ENCODE measurements at places on chromosomes 6 and 20.

DNA sequence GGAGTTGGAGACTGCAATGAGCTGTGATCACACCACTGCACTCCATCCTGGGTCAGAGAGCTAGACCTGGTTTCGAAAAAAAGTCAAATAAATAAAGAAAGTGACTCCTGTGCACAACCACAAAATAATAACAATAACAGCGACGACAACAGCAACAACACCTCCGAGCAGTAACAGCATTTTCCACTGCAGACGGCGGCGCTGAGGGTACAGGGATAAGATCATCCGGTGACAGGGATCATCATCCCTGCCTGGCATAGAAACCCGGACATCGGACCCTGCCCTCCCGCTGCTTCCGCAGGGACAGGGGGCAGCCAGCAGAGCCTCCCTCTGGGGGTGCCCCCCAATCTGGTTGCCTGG lies 11.5 kb downstream of the SRXN1 start:
- DNase-seq, result no peak
- peaks cover 3% of the 10 kb centered on the region for H3K4me1 ChIP-seq
- no peak overlapping the region for H3K4me3 ChIP-seq
- no peaks in the 10 kb centered on the region for H3K27me3 ChIP-seq
- no peaks in the 10 kb centered on the region for H3K36me3 ChIP-seq

GRCh38 chr6:6943421-6943820 lies 164.3 kb upstream of the RREB1 start:
- H3K36me3 ChIP-seq, result no peaks in the 10 kb centered on the region
- no peak overlapping the region for H3K4me3 ChIP-seq
- H3K27ac ChIP-seq, result no peak overlapping the region
- DNase-seq, result no peak
- peaks cover 4% of the 10 kb centered on the region for H3K4me1 ChIP-seq
- H3K27me3 ChIP-seq, result no peaks in the 10 kb centered on the region

DNA sequence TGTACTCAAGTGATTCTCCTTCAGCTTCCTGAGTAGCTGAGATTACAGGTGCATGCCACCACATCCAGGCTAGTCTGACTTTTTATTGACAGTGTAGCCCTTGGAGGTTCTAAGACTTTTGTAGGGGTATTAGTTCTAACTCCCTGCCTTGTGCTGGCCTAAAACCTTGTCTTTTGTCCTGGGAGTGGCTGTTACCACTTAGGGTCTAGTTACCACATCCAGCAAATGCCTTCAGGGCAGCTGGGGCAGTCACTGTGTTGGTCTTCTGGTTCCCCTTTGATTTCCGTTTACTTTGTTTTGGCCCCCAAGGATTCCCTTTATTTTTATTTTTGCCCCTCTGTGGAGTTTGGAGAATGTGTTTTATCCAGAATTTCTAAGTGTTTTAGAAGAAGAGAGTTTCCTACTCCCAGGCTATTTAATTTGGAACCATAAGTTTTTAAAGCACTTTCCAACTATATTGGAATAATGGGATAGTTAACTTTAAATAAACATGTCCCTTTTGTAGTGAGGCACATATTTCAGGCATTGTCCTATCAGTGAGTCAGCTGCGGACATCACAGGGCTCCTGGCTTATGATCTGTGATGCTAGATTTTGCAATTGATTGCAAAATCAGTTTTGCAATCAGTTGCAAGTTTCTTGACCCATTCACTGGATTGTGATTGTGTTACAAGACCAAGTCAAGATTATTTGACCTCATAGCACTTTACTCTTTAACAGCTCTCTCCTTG lies 25.0 kb downstream of the IL22RA2 start:
- no peaks in the 10 kb centered on the region for H3K4me1 ChIP-seq
- no peak for DNase-seq
- no peaks in the 10 kb centered on the region for H3K27me3 ChIP-seq
- no peak overlapping the region for H3K4me3 ChIP-seq
- H3K27ac ChIP-seq, result no peak overlapping the region

DNA sequence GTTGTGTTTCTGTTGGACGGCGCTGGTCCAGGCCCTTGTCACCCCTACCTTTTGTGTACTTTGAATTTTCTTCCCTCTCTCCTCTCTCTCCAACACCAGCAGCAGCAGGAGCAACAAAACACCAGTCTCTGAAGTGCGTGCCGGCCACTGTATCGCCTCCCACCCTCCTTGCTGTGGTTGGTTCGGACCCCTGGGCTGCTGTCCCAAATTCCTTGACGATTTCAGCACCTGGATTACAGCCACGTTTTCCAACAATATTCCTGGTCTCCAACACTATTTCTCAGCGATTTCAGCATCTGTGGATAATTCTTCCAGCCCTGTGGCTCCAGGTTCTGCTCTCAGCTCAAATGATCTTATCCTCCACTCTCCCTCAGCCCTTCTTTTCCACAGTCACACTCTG lies 11.8 kb downstream of the MAS1 start:
- H3K36me3 ChIP-seq, result no peaks in the 10 kb centered on the region
- no peak overlapping the region for H3K4me3 ChIP-seq
- no peaks in the 10 kb centered on the region for H3K27me3 ChIP-seq
- H3K27ac ChIP-seq, result no peak overlapping the region

DNA sequence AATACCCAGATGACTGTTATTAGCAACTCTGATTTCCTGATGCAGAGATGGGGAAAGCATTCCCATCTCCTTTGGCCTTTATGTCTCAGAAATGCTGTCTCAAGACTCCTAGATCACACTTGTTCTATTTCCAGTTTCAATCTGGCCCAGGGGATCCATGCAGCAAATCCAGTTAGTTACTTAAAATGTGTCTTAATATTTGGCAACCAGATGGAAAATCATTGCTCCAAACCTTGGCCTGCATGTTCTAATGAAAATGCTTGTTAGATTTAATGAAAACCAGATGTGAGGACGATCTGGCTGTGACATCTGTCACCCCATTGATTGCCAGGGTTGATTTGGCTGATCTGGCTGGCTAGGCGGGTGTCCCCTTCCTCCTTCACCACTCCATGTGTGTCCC lies 125.2 kb downstream of the TSHZ2 start:
- no peak overlapping the region for H3K4me3 ChIP-seq
- no peak for DNase-seq
- no peaks in the 10 kb centered on the region for H3K36me3 ChIP-seq
- H3K27me3 ChIP-seq, result no peaks in the 10 kb centered on the region

GRCh38 chr6:22432060-22432459 lies 135.2 kb upstream of the PRL start:
- H3K4me3 ChIP-seq, result no peak overlapping the region
- H3K27me3 ChIP-seq, result no peaks in the 10 kb centered on the region
- DNase-seq, result no peak
- no peak overlapping the region for H3K27ac ChIP-seq
- no peaks in the 10 kb centered on the region for H3K36me3 ChIP-seq
- no peaks in the 10 kb centered on the region for H3K4me1 ChIP-seq

DNA sequence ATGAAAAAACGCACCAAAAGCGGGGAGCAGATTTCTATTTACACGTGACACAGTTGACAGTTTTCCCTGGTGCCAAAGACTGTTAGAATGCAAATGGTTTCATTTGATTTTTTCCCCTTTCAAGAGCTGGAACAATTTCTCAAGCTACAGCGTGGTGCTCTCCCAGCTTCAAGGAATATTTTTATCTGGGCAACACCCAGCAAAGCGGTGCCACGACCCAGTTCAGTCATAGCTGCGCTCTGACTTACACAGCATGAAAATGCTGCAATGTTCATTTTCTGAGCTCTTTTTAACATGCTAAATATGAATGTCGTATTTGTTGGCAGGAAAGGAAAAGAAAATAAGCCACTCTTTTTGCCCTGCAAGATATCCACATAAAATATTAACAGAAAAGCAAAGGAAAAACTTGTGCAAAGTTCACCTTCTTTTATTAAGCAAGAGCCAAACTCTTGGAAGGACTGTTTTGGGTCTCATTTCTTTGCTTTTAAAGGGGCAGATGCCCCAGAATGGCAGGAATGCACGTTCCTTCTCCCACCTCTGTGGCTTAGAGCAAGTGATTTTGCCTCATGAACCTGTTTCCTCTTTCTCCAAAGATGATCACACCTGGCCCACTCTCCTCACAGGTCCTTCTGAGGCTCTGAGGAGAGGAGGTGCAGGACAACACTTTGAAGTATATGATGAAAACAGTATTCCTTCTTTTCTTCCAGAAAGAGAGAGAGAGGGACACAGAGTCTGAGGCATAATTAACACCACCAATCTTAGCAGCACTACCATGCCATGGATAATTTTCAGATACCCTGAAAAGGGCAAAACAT lies 47.0 kb downstream of the TTI1 start:
- no peaks in the 10 kb centered on the region for H3K27me3 ChIP-seq
- H3K4me1 ChIP-seq, result peaks cover 3% of the 10 kb centered on the region
- H3K27ac ChIP-seq, result no peak overlapping the region
- H3K4me3 ChIP-seq, result no peak overlapping the region

DNA sequence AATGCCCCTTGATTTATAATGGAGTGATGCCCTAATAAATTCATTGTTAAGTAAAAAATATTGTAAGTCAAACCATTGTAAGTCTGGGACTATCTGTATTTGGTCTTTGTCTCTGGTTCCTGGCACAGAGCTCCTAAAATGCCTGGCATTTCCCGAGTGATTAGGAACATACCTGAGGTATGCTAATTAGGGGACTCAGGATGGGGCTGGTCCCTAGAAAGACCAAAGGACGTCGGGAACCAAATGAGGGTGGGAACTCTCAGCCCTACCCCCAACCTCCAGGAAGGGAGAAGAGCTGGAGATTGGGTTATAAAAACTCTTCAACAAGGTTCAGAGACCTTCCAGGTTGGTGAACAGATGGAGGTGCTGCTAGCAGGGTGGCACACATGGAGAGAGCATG lies 82.6 kb upstream of the ARG1 start:
- H3K4me1 ChIP-seq, result no peaks in the 10 kb centered on the region
- H3K4me3 ChIP-seq, result no peak overlapping the region
- H3K36me3 ChIP-seq, result no peaks in the 10 kb centered on the region
- DNase-seq, result no peak

DNA sequence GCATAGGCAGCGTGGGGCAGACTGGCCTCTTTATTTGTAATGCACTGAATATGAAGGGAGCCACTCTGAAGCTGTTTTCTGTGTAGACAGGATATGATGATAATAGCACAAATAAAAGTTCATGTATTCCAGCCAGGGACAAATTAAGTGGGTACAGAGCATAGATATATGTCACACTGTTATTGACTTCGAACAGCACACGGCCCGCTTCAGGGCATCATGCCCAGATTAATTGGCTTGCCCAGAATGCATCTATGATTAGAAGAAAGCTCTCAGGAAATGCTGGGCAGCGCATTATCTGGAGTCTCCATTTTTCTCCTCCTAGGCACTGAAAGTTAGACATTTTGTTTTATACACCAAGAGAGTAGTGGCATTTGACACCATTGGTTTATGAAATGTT lies 26.3 kb upstream of the SASH1 start:
- no peaks in the 10 kb centered on the region for H3K27me3 ChIP-seq
- H3K36me3 ChIP-seq, result no peaks in the 10 kb centered on the region
- no peak overlapping the region for H3K4me3 ChIP-seq
- DNase-seq, result no peak

DNA sequence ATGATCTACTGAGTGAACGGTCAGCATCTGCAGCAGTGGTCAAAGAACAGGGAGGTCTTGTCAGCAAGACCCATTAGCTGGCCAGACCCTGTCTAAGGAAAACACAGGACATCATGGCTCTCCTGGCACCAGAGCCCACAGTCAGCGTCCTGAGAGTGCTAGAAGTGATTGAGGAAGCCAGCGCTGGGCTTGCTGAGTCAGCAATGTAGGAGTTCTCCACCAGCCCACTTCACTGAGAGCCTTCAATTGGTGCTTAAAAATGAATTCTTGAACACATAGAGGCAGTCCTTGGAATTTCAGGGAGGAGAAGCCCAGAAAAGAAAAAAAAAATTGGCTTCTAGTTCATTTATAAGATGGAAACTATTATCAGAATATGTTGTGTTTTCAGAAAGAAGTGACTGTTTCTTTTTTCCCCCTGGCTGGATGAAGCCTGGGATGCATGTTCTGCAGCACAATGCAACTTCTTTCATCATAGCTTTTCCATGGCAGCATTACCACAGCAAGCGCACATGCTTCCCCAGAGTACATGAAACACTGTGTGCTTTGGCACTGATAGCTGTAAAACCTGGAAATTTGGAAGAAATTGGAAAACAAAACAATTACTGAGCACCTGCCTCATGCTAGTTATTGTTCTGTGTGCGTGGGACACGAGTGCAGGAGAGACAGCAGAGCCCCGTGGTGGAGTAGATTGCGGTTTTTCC lies 899.9 kb downstream of the C6orf118 start:
- DNase-seq, result no peak
- H3K36me3 ChIP-seq, result no peaks in the 10 kb centered on the region
- no peak overlapping the region for H3K4me3 ChIP-seq
- no peaks in the 10 kb centered on the region for H3K4me1 ChIP-seq
- H3K27ac ChIP-seq, result no peak overlapping the region

DNA sequence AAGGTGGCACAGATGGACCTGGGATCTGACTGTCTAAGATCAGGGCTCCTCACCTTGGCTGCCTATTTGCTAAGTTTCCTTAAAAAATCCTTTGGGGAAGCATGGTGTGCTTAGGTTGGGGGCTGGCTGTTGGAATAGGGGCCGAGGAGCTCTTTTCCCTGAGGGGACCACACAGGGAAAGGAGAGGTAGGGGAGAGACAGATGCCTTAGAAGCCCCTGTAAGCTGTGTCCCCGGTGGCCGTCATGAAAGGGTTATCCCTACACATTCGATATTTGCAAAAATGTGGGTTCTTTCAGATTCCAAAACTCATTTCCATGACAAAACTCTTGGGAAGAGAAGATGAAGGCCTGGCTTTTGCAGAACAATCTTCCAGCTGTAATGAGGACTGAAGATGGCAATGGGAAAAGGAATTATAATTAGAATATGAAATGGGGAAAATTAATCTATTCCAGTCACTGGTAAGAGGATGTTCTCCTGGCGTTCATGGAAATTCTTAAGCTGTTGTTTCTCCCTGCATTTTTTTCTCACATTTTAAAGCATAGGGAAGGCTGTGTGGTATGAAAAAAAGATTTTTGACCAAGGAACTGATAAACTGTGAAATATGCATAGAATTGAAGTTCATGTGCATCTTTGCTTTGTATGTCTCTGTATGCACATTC lies 53.8 kb downstream of the TOX2 start:
- no peaks in the 10 kb centered on the region for H3K36me3 ChIP-seq
- no peak overlapping the region for H3K4me3 ChIP-seq
- H3K4me1 ChIP-seq, result no peaks in the 10 kb centered on the region
- DNase-seq, result no peak
- H3K27ac ChIP-seq, result no peak overlapping the region

- H3K4me1 ChIP-seq, result no peaks in the 10 kb centered on the region
- H3K27ac ChIP-seq, result no peak overlapping the region
- DNase-seq, result peak; percentile 58
- H3K36me3 ChIP-seq, result no peaks in the 10 kb centered on the region
- no peak overlapping the region for H3K4me3 ChIP-seq
These were observed 13.6 kb downstream of the PDE10A start for GRCh38 chr6:165649166-165650137.

GRCh38 chr6:162124710-162125435 lies 602.7 kb downstream of the PRKN start:
- no peak for DNase-seq
- H3K4me1 ChIP-seq, result no peaks in the 10 kb centered on the region
- no peaks in the 10 kb centered on the region for H3K27me3 ChIP-seq

- H3K4me1 ChIP-seq, result peaks cover 2% of the 10 kb centered on the region
- H3K4me3 ChIP-seq, result no peak overlapping the region
- H3K36me3 ChIP-seq, result no peaks in the 10 kb centered on the region
- H3K27ac ChIP-seq, result no peak overlapping the region
- no peaks in the 10 kb centered on the region for H3K27me3 ChIP-seq
These were observed 96.9 kb downstream of the FAM120B start for GRCh38 chr6:170403451-170403850.

All from ovary (tissue), 10 donors.